ENCODE measurements at places on chromosomes 1 and 21. TPM values are rescaled to one million over a fixed set of nuclear protein-coding genes. Genes with fewer than 3 reads are reported as not detected.

DYNLT5 gene
- total RNA-seq = not detected

SLC50A1 gene
- 72.0 TPM for total RNA-seq

SLC30A10 gene
- total RNA-seq = 0.32 TPM

TRABD2B gene
- total RNA-seq = 0.10 TPM

KTI12 gene
- total RNA-seq = 11.8 TPM

- no peak overlapping the region for H3K27ac ChIP-seq
- DNase-seq = no peak
- H3K36me3 ChIP-seq = no peaks in the 10 kb centered on the region
- H3K4me3 ChIP-seq = no peak overlapping the region
- no peaks in the 10 kb centered on the region for H3K27me3 ChIP-seq
These were observed 8.2 kb upstream of the TRIM63 start for GRCh38 chr1:26075421-26076144.

DNA sequence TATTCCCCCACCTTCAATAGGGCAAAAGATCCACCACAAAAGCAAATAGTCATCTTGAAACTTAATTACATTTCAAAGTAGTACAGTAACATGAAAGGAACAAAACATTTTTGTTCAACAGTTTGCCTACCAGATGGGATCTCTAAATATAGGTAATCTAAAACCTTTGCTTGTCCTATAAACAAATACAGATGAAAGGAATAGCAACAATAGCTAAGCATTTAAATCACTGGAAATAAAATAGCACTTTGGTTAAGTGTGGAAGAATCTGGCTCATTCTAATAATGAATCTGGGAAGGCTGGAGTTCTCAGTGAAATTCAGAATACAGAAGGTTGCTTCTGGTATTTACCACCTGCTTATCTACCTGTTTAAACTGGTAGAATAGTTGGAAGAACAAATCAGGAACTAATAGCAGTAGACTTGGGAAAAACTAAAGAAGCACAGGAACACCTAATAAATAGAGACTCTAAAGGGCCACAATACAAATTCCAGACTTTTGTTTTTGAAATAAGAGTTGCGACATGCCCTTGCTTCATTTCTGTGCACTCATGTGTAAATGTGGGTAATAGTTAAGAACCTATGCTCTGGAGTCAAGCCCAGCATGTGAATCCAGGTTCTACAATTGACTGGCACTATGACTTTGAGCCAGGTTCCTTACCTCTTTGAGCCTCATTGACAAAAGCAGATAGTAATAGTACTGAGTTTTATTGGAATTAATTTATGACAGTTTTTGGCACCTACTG, 2.3 kb upstream of the LYPLAL1 start:
- no peak for DNase-seq
- no peak overlapping the region for H3K27ac ChIP-seq
- no peak overlapping the region for H3K4me3 ChIP-seq
- H3K4me1 ChIP-seq = peaks cover 15% of the 10 kb centered on the region
- peaks cover 20% of the 10 kb centered on the region for H3K36me3 ChIP-seq

DNA sequence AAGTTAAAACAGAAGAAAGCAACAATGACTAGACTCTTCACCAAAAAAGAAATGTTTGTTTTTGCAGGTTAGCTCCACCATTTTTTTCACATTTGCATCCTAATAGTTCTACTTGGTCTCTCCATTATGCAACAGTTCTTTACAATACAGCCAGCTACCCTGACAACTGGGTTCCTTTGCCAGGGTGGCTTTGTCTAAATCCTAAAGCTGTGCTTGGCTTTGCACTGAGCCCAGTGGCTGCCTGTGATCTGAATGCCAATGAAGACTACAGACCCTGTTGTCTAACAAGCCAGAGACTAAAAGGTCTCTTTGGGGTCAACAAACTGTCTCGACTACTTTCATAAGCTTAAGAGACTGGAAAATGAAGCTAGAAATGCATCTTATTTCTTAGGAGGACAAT, 112.0 kb downstream of the AKT3 start:
- H3K4me1 ChIP-seq = peaks cover 28% of the 10 kb centered on the region
- no peak overlapping the region for H3K27ac ChIP-seq
- peaks cover 4% of the 10 kb centered on the region for H3K36me3 ChIP-seq
- H3K4me3 ChIP-seq = no peak overlapping the region
- no peak for DNase-seq
- H3K27me3 ChIP-seq = no peaks in the 10 kb centered on the region

DNA sequence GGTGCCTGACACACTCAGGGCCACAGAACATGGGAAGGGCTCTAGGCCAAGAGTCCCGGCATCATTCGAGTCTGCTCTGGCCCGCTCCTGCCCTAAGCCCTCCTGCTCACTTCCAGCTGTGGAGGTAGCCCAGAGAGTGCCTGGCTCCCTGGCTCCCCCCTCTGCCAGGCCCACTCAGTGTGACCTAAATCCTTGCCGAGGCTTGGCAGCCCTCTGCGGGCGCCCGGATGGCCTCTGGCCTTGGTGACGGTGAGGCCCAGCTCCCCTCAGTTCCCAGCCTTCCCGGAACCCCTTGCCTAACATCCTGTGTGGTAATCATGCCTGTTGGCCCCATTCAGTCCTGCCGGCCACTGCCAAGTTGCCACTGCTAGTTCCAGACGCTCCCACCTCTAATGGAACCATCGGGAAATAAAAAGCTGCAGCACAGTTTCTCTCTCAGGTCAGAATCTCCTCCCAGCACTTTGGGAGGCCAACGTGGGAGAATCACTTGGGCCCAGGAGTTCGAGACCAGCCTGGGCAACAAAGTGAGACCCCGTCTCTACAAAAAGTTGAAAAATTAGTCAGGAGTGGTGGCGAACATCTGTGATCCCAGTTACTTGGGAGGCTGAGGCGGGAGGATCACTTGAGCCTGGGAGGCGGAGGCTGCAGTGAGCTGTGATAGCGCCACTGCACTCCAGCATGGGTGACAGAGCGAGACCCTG, 1.2 kb upstream of the H6PD start:
- no peak overlapping the region for H3K27ac ChIP-seq
- H3K36me3 ChIP-seq = peaks cover 17% of the 10 kb centered on the region
- H3K4me3 ChIP-seq = no peak overlapping the region
- DNase-seq = no peak

GRCh38 chr1:234842726-234843641, 233.0 kb upstream of the IRF2BP2 start:
- no peaks in the 10 kb centered on the region for H3K27me3 ChIP-seq
- H3K36me3 ChIP-seq = no peaks in the 10 kb centered on the region
- no peak for DNase-seq
- peaks cover 23% of the 10 kb centered on the region for H3K4me1 ChIP-seq
- no peak overlapping the region for H3K27ac ChIP-seq
- H3K4me3 ChIP-seq = no peak overlapping the region

GRCh38 chr1:208300084-208300770, 56.0 kb upstream of the PLXNA2 start:
- H3K27me3 ChIP-seq = peaks cover 82% of the 10 kb centered on the region
- DNase-seq = no peak
- H3K36me3 ChIP-seq = no peaks in the 10 kb centered on the region

- DNase-seq = no peak
- peaks cover 7% of the 10 kb centered on the region for H3K36me3 ChIP-seq
- no peak overlapping the region for H3K4me3 ChIP-seq
- peak overlapping the region; percentile 46 for H3K27ac ChIP-seq
These were observed 334.2 kb upstream of the SNX7 start for GRCh38 chr1:98327220-98327861.

DNA sequence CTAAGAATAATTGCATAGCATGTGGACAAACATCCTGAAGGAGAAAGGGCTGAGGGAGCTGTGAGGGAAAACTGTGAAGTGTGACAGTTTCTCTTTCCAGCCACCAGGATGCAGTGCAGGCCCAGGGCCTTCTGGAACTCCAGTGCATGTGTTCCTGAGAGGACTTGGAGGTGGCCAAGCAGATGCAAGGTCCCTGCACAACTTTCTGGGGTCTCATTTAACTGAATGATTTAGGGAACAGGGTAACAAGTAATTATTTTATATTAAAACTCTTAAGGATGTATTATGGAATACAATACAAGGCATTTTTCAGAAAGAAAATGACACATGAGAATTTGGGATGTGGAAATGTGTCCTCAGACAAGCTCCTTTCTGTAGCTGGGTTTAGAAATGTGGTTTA, 61.2 kb upstream of the MCOLN3 start:
- DNase-seq = peak; percentile 58
- H3K27me3 ChIP-seq = no peaks in the 10 kb centered on the region
- no peak overlapping the region for H3K4me3 ChIP-seq
- H3K36me3 ChIP-seq = no peaks in the 10 kb centered on the region

- no peaks in the 10 kb centered on the region for H3K36me3 ChIP-seq
- no peak overlapping the region for H3K4me3 ChIP-seq
- H3K27ac ChIP-seq = no peak overlapping the region
- DNase-seq = no peak
- H3K4me1 ChIP-seq = no peaks in the 10 kb centered on the region
- peaks cover 68% of the 10 kb centered on the region for H3K27me3 ChIP-seq
These were observed 321.7 kb upstream of the PLXNA2 start for GRCh38 chr1:208565756-208566440.
